ENCODE measurements at places on chromosomes 2 and 18.

GRCh38 chr2:166494140-166494624 is at the start of gene SCN7A:
Gene SCN7A, minus strand, starts transcription at chr2:166494249. Its CDS starts 16,553 bp downstream, at chr2:166477696.
- DNase-seq = no peak

DNA sequence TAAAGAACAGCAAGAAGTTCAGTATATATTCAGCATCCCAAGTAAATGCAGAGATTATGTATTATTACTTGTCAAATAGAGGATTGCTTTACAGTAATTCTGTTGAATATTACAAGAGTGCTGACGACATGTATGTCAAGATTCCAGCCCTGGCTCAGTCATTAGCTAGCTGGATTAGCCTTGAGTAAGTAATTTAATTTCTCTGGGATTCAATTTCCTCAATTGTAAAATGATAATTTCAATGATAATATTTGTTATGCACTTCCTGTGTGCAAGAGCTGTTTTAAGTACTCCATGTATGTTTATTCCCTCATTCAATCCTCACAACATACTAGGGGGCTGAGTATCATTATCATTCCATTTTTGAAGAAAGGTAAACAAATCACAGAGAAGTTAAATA is 44.0 kb downstream of the TCF4 start:
- no peak for DNase-seq

GRCh38 chr2:228548230-228548629 is 366.7 kb upstream of the SPHKAP start:
- no peak for DNase-seq

GRCh38 chr18:34595690-34596089 is 114.4 kb upstream of the DTNA start:
- DNase-seq = no peak

DNA sequence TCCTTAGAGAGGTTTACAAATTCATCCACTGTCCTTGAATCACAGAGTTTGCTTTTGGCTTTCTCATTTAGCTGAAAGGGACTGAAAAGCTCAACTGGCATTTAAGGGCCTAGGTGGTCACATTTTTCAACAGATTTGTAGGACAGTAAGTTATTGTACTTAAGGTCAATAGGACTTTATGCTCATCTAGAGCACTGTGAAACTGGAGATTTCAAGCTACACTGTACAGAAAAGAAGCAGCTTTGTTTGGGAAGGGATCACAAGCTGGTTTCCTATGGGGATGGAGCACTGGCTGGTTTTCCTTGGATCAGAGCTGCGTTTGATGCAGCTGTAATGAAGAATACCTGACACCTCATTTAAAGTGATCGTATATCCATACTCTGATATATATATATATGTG is 482.7 kb downstream of the FBXO15 start:
- no peak for DNase-seq

DNA sequence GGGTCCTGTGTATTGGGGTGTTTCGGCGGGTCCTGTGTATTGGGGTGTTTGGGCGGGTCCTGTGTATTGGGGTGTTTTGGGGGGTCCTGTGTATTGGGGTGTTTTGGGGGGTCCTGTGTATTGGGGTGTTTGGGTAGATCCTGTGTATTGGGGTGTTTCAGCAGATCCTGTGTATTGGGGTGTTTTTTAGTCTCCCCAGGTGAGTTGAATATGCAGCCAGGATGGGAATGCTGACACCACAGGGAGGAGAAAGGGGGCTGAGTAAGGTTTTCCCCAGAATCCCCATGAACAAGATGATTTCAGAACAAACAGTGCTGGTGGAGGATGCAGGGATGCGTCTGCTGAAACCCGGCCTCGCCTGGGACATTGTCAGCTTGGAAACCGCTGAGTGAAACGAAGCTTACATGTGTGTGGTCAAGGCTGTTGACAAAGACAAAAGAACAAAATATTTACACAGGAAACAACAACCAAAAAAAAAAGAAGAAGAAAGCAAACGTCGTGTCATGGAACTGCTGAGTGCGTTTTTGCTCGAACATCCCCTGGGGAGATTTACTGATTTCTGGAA is 88.5 kb upstream of the ODC1 start:
- no peak for DNase-seq

DNA sequence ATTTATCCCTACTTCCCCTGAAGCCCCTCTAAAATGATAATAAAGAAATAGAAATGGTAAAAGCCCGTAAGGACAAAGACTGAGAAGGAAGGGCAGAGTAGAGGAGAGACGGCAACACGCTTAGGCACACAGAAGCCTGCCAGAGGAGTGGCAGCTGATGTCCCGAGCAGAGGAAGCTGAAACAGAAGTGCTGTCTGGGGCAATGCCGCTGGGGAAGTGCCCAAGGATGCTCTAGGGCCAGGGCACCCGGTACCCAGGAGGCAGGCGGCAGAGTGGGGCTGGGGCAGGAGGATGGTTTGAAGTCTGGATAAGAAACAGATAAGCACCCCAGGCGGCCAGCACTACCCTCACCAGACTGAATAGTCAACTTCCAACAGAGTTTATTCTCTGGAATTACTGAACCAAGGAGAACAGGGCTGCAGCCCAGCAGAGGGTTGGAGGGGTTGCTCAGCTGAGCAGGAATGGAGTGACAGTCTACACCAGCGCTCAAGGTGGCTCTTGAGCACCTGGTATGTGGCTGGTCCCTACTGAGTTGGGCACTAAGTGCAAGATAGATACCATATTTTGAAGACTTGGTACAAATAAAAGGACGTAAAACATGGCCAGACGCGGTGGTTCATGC is 22.4 kb downstream of the TMEM37 start:
- no peak for DNase-seq

- no peak for DNase-seq
Observed at GRCh38 chr2:98907966-98908905, 27.8 kb downstream of the CRACDL start.

DNA sequence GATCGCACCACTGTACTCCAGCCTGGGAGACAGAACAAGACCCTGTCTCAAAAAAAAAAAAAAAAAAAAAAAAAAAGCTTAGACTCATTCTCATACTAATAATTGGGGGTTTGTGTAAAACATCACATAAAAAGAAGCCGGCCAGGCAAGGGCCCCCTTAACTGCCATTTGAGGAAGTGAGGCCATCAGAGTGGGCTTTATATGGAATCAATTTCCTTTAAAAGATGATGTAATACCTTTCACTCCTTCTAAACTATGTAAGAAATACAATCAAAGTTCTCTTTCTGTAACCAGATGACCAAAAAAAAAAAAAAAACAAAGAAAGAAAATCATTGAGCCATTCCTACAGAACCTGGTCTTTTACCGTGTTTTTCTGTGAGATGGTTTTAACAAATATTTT is 13.1 kb upstream of the GPR55 start:
- no peak for DNase-seq

GRCh38 chr2:118095610-118096009 is 7.3 kb downstream of the INSIG2 start:
- DNase-seq = no peak

- no peak for DNase-seq
Observed at GRCh38 chr2:171745806-171746205, 58.5 kb downstream of the DYNC1I2 start.

GRCh38 chr2:109261906-109262631 is 133.1 kb downstream of the SH3RF3 start:
- no peak for DNase-seq

GRCh38 chr2:180705551-180705950 is 274.9 kb upstream of the UBE2E3 start:
- DNase-seq = no peak

DNA sequence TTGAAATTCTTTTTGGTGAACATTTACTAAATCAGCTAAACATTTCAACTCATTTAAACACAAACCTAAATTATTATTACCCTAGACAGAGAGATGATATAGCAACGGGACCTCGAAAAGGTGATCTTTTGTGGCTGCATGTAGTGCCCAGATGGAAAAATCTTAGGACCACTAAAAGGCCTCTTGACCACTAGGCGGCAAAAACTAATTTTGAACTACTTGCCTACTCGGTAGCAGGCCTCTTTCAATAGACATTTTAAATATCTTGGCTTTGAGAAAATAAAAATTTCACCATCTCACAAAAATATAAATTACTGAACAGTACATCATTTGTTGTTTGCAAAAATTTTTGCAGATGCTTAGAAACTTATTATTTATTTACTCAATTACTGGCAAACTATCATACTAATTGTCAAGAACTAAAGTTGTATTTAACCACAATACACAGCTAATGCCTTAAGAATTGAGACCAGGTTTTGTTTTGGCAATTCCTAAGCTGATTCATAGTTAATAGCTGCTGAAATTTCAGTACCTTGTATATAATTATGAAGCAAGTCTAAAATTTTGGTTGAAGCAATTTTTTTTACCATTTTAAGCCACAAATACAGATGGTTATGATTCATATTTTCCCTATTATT is 9.4 kb downstream of the COL3A1 start:
- DNase-seq = no peak

DNA sequence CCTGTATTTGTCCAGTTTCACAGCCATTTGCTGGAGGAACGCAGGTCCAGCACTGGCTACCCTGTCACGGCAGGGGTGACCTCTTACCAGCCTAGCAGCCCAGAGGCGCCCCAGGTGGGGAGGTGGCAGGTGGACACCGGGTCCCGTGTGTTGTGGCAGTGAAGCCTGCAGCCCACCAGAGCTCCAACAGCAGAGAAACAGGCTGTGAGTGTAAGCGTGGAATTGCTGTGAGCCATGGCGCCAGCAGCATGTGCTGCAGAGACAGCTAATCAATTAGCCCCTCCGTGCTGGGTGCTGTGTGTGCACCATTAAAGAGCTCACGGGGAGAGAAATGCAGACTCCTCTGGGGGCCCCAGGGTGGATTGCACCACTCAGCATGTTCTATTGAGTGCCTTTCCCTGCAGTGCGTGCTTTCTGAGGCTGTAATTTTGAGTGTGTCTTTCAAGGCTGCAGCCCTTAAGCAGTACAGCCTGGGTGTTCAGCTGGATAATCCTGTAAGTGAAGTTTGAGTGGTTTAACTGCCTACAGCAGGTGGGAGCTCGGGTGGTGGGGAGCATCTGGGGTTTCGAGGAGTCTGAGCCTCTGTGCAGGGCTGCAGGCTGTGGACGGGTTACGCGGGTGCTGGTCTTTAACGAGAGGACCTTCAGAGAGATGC is 15.9 kb downstream of the RTP5 start:
- DNase-seq = no peak

DNA sequence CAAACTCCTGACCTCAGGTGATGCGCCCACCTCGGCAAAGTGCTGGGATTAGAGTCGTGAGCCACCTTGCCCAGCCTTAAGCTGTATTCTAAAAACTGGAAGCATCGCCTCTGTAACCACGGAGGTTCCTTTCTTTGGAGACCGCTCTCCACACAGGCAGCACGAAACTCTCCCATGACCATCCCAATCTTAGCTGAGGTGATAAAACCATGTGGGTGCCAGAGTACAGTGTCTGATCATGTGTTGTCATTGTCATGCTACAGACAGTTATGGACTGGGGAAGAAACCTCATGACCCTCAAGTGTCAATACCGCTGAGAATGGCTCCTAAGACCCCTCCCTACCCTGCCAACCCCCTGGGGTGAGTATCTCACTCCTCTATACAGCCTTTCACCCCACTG is 41.4 kb upstream of the EPG5 start:
- no peak for DNase-seq

- no peak for DNase-seq
Observed at GRCh38 chr2:170455617-170456426, 259.3 kb upstream of the SP5 start.

DNA sequence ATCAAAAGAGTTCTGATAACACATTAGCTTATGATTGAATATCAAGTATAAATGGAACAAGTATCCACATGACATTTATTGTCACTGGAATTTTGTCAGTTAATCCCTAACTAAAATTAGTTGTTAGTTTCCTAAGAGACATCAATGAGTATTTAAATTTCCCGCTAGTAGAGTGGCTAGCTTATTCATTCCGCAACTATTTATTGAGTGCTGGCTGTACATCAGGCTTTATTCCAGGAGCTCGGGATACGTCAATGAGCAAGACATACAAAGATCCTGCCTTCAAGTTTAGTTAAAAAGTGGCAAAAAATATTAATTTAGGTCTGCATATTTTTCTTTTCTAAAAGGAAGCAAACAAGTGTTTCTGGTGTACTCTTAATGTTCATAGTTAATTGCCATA is 59.3 kb downstream of the PRKRA start:
- no peak for DNase-seq

DNA sequence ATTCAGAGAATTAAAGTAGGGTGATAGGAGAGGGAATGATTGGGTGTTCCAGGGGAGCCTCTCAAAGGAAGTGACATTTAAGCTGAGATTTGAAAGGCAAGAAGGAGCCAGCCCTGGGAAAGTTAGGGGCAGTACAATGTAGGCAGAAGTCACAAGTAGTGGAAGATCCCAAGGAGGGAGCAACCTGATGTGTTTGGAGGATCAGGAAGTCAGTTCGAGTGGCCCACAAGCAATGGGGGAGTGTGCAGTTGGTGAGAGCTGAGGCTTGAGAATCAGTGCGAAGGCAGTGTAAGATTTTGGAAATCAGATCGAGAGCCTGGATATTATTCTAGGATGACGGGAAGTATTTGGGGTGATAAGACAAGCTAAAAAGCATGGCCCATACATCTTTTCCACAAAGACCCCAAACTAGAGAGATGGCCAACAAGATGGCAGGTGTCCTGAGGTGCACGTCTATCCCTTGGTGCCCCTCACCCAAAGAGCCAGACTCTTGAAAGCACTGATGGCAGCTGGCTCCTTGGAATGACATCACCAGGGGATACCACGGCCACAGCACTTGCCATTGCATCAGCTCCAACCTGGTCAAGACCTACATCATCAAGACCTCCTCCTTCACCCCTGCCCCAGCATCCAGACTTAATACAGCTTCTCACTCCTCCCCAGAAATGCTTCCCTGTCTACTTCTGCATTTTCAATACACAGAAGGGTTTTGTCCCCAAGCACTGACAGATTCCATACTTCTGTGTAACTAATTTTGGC is 127.3 kb downstream of the BCL2 start:
- DNase-seq = no peak

DNA sequence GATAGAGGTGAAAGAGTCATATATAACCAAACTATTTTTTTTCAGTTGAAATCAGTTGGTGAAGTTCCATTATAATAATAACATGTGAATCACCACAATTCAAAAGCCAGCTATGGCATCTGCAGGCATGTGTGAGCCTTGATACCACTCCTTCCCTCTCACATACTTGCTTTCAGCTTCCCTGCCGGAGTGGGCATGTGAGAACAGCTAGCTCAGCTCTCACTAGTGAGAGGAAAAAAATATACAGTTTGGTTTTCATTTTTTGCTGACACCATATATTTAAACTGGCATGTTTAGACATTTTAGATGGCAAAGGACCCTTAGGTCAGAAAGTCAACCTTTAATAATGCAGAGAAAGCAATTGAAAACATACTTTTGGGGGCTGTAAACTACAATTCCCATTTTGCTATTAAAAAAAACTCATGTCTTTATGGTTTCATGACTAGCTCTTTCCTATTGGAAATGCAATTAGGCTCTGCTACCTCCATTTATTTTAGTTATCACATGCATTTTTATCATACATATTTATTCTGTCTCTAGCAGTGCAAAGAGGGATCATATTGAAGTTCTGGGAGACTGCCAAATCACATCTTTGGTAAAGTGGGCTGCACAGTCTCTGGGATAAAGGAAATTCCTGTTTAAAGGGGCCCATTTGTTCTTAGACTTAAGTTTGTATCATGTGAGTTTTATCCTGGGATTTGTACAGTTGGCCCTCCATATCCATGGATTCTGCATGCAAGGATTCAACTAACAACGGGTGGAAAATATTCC is 33.2 kb upstream of the SLC40A1 start:
- no peak for DNase-seq

- DNase-seq = no peak
Observed at GRCh38 chr2:14743861-14744260, 111.3 kb downstream of the LRATD1 start.

GRCh38 chr2:230925879-230926765 is 1.1 kb upstream of the GPR55 start:
- peak; percentile 61 for DNase-seq
